Caudate nucleus (tissue), 63 donors: ENCODE measurements at places on chromosomes 3 and 15.
A peak's percentile ranks its signal among the peaks of the same experiment; 100 is the strongest.

DNA sequence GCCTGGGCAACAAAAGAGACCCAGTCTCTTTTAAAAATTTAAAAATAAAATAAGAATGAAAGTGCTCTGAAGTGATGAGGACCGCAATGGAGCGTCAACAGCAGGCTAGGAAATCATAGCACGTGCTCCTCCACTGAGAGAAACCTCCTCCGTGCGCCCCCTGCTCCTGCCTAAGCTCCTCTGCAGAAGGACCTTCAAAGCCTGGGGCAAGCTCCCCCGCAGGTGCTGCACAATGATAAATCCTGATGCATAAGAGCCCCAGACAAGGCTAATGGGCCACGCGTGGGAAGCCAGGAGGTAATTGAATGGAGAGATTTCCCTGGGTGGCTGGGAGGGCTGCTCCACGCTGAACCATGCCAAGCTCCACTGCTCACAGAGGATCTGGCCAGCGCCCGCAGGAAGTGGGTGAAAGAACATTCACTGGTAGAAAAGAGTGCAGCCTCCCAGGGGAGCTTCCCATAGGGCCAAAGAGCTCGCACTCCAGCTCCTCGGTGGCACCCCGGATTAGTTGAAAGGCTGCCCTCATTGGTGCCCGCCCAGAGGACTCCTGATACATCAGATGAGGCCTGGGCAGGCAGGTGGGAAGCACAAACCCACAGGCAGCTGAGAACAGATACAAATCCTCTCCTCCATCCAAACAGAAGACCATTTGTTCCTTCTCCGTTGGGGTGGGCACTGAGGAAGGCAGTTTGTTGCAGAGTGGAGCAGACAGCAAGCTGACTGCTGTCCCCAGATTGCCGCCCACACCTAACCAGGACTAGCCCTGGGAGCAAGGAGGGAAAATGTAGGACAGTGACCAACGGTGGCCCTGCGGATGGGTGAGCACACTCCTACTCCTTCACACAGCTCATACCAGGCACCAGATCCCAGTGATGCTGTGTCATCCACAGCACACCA, 52.5 kb downstream of the CPN2 start:
- DNase-seq: no peak

DNA sequence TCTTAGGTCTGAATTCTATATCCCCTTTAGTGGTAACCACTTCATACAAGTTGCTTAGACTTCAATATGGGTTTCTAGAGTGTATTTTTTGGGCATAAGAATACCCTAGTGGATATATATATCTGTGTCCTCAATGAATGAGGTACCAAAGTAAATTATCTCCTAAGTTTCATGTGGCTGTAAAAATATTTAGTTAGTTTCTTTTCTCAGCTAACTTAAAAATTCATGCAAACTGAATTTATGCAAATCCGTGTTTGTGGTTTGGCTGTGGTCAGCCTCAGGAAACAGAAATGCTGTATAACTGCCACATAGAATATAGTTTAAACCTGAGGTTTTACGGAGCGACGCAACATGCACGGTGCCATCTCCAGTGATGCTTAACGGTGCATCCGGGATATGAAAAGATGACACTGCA, 80.3 kb downstream of the PEX5L start:
- no peak for DNase-seq

DNA sequence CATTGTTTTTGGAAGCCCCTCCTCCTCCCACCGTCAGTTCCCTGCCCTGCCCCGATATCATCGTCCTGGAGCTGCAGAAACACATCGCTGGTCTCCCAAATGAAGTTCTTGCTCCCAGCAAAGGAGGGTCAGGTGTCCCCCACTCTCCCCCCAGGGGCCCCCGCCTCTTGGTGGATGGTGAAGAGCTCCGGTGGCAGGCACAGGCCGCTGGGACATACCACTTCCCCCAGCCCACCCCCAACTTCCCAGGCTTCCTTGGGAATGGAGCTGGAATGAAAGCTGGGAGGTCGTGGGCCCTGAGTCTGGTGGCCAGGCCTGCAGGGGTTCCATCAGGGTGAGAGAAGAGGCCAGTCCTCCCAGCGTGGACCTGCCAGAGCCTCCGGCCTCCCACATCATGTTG, 137.7 kb downstream of the CHSY1 start:
- DNase-seq: no peak

DNA sequence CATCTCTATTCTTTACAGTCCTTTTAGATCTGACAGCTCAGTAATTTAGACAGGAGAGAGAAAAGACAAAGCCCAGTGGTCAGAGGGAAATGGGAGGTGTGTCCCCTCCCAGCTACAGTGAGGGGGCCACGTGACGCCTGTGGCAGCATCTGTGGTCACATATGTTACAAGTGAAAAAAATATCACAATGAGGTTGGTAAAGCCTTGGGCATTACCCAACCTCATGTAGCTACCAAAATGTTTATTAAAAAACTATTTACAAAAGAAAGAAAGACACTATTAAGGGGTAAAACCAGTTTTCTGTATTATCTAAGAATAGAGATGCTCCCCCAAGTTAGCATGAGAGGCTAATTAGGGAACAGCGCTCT, 42.9 kb upstream of the PLCL2 start:
- DNase-seq: no peak

DNA sequence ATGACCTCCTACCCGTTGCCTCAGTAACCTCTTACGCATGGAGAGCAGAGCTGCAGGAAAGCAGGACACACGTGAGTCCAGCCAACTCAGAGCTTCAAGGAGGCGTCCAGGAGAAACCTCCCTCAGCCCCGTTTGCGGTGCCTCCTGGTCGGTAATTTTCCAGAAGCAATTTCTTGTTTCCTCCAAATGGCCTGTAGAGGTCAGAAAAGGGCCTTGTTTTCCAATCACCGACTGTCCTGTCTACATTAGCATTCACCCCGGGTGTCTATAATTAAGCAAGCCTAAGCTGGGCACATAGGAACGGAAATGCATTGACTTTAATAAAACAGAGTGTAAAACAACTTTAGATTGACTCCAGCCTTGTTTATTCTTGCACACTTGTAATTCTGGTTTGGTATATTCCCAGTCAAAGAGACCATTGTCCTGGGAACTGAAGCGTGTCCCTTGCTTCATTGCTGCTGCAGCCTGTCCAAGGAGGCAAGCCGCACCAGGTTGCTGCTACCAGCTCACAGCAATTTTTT, 836.2 kb downstream of the AGBL1 start:
- DNase-seq: peak; percentile 32

- no peak for DNase-seq
Observed at GRCh38 chr3:157152930-157153329, 7.0 kb downstream of the CCNL1 start.

DNA sequence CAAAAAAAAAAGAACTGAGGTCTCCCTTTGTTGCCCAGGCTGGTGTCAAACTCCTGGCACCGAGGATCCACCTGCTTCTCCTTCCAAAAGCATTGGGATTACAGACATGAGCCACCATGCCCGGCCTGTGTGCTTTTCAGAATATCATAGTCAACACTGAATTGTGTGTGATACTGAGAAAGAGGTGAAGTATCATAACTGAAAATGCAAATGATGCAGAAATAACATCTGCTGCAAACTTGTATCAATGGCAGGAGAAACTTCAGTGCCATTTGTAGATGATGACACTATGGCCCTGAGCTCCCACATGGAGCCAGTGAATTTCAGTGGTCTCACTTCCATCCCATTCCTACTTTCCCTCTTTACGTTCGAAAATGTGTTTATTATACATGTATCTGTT, 21.9 kb downstream of the IL12A start:
- no peak for DNase-seq

- DNase-seq: no peak
Observed at GRCh38 chr15:100193277-100193860, 148.4 kb downstream of the ADAMTS17 start.

DNA sequence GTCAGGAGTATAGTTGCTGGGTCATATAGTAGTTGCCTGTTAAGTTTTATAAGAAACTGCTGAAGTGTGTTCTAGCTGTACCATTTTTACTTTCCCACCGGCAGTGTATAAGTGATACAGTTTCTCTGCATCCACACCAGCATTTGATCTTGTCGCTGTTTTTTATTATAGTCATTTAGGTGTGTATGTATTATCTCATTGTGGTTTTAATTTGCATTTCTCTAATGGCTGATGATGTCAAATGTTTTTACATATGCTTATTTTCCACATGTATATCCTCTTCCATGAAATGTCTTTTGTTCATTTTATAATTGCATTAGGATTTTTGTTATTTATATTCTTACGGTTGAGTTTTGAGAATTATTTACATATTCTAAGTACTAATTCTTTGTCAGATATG, 254.3 kb downstream of the CLSTN2 start:
- DNase-seq: no peak

GRCh38 chr3:23455084-23455483, 252.0 kb downstream of the UBE2E2 start:
- no peak for DNase-seq

- no peak for DNase-seq
Observed at GRCh38 chr15:42073418-42073817, 20.9 kb downstream of the PLA2G4D start.

- no peak for DNase-seq
Observed at GRCh38 chr15:79608066-79608864, 176.1 kb downstream of the MINAR1 start.

- DNase-seq: no peak
Observed at GRCh38 chr3:4950351-4950784, 28.9 kb upstream of the BHLHE40 start.

DNA sequence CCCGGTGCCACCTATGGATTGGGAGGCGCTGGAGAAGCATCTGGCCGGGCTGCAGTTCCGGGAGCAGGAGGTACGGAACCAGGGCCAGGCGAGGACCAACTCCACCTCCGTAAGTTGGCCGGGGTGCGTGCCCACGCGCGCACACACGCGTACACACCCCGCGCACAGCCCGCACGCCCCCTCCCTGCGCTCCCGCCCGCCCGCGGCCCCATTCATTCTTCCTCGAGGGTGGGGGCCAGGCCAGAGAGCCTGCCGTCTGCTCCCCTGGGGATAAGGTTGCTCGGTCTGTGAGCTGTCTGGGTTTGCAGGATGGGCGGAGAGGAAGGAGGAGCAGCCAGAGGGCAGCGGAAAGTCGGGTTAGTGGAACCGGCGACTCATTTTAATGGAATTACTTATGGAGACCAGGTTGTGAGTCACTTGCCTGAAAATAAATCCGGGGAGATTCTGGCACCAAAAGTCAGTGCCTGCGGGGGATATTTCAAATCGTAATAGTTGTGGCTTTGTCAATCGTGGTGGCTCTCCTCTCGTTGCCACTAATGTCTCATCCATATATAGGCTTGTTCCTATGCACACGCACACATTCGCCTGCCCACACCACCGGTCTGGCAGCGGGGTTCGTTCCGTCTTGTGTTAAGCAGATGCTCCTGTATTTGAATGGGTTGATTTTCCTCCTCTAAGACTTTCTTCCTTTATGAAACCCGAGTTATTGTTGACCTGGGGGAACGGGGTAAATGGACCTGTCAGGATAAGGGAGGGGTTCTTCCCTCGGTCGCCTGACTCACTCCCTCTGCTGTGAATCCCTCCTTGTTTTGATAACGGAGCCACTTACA, 223.4 kb upstream of the IL12A start:
- DNase-seq: peak; percentile 62

GRCh38 chr3:28280781-28281180, 39.4 kb downstream of the CMC1 start:
- DNase-seq: no peak

- no peak for DNase-seq
Observed at GRCh38 chr3:150928234-150928633, 23.0 kb upstream of the MINDY4B start.

DNA sequence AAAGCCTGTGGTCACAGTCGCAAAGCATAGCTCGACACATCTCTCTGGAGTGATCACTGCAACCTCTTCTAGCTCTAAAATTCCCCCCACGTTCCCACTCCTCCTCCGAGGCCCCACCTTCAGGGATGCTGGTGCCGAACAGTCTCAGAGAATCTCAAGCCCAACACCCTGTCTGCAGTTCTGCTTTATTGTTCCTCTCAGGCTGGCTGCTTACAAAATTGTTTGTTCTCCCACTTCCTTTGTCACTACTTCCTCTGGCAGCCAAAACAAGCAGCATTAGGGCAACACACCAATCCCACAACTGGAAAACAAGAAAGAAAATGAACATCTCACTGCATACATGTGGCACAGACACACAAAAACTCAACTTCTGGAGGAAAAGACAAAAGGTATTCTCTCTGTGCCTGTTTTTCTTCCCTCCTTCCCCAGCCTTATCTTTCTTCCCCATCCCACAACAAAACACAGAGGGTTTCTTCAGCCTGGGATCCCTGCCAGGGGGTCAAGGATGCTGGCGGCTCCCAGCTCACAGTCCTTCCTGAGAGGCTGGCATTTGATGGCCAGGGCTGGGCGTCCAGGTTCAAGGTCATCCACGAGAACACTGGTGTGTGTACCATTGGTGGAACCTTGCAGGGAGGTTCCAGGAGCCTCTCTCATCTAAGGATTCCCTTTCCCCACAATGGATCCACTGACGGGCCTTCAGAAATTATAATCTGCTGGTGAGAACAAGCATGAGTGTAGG, 108.4 kb downstream of the TMCO5A start:
- DNase-seq: no peak

GRCh38 chr3:32126305-32127015, 20.0 kb downstream of the GPD1L start:
- DNase-seq: no peak

- no peak for DNase-seq
Observed at GRCh38 chr15:93826790-93827189, 404.6 kb upstream of the MCTP2 start.
